Diencephalon (tissue), 1 donor: ENCODE measurements at places on chromosomes 5 and 9. TPM values are rescaled to one million over a fixed set of nuclear protein-coding genes. Genes with fewer than 3 reads are reported as not detected.

The STPG3 gene
- total RNA-seq, result not detected

The ZCCHC9 gene
- 11.3 TPM for total RNA-seq

The AQP3 gene
- 0.23 TPM for total RNA-seq

The CARD6 gene
- total RNA-seq, result 1.4 TPM

The CMBL gene
- total RNA-seq, result 12.0 TPM
